ENCODE measurements at places on chromosomes 13 and 19.

- DNase-seq, result no peak
These were observed 960 bp downstream of the PPFIA3 start for GRCh38 chr19:49120325-49120683.

DNA sequence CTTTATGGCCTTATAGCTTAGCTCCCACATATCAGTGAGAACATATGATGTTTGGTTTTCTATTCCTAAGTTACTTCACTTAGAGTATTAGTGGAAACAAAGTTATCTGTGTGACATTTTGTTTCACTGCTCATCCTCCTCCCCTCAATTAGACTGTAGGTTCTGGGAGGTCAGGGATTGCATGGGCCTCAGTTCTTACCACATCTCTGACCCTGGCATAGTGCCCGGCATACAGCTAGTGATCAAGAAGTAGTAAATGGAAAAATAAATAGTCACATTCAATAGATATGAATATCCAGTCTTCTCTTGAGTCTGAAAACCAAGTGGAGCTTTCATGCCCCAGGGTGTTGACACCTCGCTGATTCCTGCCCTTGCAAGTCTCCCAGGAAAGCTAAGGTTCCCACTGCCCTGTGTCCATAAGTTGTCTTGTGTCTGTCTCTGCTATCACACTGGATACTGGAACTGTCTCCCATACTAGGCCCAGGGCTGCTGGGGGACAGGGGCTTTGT lies 249.5 kb upstream of the TSHZ3 start:
- no peak for DNase-seq

GRCh38 chr13:106087201-106087600 lies 448.3 kb downstream of the EFNB2 start:
- no peak for DNase-seq

- no peak for DNase-seq
These were observed 726 bp upstream of the UFM1 start for GRCh38 chr13:38348861-38349389.

DNA sequence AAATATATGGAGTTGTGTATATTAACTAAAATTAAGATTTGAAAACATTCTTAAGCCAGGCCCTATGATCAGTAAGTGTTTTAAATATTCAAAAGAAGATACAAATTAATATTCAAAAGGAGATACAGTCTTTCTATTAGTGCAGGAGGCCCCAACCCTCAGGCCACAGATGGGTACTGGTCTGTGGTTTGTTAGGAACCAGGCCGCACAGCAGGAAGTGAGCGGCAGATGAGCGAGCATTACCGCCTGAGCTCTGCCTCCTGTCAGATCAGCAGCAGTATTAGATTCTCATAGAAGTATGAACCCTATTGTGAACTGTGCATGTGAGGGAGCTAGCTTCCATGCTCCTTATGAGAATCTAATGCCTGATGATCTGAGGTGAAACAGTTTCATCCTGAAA lies 232.9 kb downstream of the FOXO1 start:
- no peak for DNase-seq

- no peak for DNase-seq
These were observed 41.1 kb downstream of the ARHGAP35 start for GRCh38 chr19:46901701-46902401.

DNA sequence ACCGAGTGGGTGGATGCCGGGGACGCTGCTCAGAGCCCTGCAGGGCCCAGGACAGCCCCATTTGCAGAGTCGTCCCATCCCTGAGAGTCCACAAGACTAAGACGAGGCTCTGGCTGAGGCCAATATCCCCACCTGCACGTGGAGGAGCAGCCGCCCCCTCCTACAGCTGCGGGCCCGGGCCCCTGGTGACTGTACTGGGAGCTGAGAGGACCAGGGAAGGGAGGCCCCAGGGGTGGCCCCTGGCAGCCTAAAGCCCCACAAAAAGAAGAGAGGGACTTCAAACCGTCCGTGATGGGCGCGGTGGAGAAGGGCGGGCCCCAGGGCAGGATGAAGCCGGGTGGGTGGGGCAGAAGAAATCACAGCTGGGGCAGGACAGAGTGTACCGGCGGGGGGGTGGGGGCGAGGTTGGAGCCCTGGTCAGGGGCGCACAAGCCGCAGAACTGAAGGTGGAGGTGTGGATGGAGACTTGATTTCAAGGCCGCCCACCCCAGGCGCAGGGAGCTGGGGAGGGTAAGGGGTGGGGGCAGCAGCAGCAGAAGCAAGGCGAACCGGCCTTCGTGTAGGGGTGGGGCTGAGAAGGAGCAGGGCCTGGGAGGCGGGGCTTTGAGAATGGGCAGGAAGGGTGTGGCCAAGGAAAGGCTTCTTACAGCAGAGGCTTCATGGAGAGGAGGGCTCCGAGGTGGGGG lies 12.9 kb downstream of the CFD start:
- DNase-seq, result peak; percentile 42

DNA sequence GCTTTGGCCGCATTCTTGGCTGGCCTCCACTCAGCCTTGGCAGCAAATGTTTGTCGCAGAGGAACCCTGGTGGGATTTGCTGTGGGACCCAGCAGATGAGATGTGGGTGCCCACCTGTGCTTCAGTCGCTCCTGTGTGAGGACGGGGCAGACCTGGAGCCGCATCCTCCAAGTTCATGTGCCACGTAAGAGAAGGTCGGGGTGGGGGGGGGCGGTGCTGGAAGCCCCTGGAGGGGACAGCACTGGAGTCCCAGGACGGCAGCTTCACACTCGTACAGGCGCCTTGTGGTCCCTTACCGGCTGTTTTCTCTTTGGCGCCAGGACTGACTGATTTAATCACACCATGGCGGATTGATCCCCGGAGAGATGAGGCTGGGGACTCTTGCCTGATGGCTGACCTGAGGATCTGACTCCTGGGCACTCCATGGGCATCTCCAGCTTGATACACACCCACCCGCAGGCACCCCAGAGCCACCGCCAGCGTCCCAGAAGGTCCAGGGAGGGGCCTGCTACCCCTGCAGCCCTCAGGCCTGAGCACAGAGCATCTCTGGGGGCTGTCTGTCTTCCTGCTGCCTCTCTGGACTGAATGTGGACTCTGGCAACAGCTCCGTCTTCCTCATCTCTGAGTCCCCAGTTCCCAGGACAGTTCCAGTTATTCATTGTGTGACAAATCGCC lies 10.0 kb upstream of the GRTP1 start:
- DNase-seq, result no peak

DNA sequence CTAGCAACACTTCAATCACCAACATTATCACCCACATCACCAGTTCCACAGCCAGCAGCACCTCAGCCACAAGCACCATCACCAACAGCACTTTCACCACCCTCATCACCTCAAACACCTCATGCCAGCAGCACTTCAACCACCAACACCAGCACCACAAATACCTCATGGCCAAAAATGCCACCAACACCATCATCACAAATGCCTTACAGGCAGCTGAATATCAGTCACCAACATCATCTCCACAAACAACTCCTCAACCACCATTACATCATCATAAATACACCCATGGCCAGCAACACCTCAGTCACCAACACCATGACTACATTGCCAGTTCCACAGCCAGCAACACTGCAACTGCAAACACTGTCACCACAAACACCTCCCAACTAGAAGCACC lies 10.4 kb downstream of the FCER2 start:
- no peak for DNase-seq

- DNase-seq, result no peak
These were observed 121.0 kb downstream of the AKAP11 start for GRCh38 chr13:42392716-42393572.

DNA sequence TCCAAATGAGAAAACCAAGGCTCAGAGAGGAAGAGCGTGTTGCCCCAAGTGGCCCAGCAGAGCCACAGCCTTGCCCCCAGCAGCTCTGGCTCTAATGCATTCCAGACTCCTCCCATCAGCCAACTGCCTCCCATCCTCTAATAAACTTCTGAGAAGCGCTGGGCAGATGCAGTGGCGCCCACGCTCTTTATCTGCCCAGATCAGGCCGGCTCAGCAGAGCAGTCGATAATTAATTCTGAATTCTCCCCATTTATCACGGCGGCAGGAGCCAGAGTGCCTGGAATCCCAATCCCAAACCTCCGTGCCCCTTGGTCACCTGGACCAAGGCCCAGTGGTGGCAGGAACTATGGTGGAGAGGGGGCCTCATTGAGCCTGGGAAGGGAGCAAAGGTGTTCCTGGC lies 13.9 kb downstream of the TINCR start:
- DNase-seq, result no peak

DNA sequence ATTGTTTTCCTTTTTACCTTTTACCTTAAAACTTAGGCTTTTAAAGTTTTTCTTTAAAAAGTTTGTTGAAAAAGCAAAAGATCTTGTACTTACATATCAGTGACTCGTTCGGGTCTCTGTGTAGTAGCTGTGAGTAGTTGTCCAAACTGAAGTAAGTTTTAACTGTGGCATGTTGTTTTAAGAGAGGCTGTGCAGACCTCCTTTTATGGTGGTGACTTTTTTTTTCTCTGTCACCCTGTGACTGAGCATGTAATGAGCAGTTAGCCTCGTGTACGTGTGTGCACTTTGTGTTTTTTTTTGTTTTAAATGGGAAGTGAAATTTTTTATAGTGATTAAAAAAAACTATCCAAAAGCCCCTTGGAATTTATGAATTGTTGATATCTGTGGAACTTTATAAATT lies at the start of gene GPR183:
GPR183 (minus strand) TSS at position 153 of the 400 bp plus-strand sequence. CDS start 11,254 bp downstream, outside the sequence.
- no peak for DNase-seq
